ENCODE measurements at places on chromosomes 1 and 21.

GRCh38 chr1:191320062-191320461 is 838.2 kb upstream of the RGS18 start:
- peak; percentile 76 for DNase-seq

GRCh38 chr1:163922743-163923201 is 601.0 kb downstream of the NUF2 start:
- DNase-seq, result no peak

DNA sequence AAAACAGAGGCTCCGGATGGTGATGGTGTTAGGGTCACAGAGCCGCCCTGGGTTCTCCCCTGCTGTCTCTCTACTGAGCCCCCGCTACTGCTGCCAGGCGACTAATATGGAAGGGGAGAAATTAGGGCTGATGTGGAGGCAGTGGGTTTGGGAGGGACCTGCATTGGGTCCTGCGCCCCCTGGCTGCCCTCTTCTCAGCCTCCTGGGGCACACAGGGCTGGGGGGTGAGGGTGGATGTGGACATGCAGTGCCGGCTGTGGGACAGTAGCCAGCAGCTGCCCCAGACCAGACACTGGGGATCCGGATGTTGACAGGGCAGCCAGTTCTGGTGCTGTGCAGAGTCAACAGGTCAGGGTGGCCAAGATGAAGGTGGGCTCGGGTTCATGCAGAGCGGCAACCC is 1.5 kb upstream of the CLCNKB start:
- DNase-seq, result no peak

DNA sequence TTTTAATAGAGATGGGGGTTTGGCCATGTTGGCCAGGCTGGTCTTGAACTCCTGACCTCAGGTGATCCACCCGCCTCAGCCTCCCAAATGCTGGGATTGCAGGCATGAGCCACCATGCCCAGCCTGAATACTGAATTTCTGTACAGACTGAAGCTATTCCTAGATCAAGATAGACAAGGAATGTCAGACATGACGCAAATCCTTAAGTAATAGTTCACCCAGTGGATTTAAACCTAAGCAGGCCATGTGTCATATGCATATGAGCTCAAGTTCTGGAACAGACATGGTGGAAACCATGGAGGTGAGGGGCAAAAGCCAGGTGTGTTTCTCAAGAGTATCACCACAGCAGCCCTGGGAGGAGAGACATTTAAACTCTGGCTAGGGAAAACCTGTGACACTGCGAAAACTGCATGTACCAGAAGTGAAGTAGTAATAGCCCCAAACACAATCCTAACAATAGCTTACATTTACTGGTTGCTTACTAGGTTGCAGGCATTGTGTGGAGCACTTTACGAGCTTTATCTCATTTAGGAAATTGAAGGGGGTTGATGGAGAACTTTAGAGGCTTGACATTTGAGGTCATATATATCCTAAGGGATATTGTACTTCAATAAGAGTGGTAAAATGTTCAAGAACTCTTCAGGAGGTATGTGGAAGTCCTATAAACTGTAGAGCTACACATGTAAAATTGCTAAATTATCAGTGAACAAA is 31.7 kb upstream of the MAN1A2 start:
- DNase-seq, result no peak

GRCh38 chr21:34363733-34364132 is at the start of gene KCNE2:
TSS of gene KCNE2 (plus strand) at chr21:34364006. CDS start at chr21:34370479, 6,473 bp downstream.
- no peak for DNase-seq

- DNase-seq, result no peak
Measured at GRCh38 chr21:38645282-38645681, 147.0 kb upstream of the ERG start.

DNA sequence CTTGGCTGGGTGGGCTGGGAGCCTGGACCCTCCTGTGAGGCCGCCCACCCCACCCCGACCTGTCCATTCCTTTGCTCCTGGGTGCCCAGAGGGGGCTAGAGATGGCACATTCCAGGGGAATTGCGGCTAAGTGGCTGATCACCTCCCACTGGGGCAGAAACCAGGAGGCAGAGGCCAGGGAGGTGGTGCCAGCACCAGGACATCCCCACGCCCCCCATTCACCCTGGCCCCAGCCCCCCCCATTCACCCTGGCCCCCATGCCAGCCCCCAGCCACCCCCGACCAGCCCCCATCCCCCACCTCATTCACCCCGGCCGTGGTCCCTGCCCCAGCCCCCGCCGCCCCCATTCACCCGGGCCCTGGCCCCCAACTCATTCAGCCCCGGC is 6.2 kb downstream of the C1QTNF12 start:
- no peak for DNase-seq

DNA sequence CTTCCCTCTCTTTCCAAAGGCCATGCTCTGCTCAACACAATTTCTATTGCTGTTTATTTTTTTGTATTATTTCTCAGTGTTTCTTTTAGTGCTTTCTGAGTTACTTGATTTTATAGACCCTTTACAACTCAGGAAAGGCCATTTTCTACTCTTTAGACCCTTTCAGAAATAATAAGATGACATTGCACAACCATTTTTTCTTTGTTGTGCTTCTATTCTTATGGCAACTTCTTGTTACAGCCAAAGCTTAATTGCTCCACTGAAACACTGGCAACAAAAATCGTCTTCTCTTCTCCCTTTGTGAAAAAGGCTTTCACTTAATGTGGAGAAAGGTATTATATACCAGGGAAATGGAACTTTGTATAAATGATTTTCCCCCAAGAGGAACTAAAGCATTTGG is 39.0 kb upstream of the SAMSN1 start:
- DNase-seq, result no peak

GRCh38 chr1:23777979-23778814 is at the start of gene PITHD1:
TSS of gene PITHD1 (plus strand) at chr1:23778418. CDS start at chr1:23778516, 98 bp downstream.
- peak; percentile 93 for DNase-seq

DNA sequence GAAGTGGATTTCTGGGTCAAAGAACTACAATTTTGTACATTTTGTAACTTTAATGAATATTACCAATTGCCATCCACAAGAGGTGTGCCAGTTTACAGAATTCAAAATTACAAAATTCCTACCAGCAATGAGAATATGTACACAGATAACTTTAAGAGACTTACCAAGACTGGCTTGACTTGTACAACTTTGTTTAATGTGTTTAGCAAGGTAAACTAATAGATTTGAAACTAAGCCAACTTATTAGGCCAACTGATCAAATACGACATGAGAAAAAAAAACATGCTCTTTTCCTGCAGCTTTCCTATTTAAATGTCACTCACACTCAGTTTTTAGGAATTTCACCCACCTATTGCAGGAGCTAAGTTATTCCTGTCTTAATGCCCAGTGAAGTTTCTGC is 11.4 kb downstream of the EXOC8 start:
- no peak for DNase-seq

DNA sequence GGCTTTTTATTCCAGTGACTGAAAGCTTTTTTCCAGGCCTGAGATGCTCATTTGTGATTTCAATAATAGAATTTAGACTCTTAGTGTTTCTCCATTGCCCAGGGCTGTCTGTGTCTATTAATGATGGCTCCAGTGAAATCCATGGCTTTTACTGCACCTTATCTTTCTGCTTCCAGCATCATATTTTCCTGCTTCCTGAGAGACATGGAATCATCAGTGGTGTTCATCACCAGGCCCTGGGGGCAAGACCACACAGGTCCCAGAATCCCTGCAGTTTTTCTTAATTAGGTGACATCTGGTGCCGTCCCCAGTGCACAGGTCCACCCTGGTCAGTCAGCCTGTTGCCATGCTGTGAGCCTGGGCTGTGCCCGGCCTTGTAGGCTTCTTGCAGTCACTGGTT is 15.5 kb downstream of the NT5C1A start:
- no peak for DNase-seq

DNA sequence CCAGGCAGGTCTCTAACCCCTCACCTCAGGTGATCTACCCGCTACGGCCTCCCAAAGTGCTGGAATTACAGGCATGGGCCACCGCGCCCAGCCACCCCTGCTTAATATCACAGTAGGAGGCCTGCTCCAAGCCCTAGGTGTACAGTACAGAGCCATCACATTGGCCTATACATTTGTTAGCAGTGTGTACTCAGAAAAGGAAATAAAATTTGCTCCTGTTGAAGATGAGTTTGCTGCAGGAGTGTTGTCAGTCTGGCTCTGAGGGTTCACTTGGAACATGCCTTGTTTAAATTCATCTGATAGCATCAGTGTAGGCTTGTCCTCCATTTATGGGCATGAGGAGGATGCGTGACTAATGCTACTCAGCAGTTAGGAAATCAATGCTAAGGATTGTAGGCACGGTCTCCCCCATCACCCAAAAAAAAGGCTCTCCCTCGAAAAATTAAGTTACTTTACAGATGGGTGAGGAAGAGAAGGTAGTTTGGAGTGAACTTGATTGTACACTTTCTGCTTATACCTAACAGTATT is 4.6 kb upstream of the ENAH start:
- no peak for DNase-seq

- DNase-seq, result no peak
Measured at GRCh38 chr1:24465099-24465498, 37.5 kb upstream of the RCAN3 start.

DNA sequence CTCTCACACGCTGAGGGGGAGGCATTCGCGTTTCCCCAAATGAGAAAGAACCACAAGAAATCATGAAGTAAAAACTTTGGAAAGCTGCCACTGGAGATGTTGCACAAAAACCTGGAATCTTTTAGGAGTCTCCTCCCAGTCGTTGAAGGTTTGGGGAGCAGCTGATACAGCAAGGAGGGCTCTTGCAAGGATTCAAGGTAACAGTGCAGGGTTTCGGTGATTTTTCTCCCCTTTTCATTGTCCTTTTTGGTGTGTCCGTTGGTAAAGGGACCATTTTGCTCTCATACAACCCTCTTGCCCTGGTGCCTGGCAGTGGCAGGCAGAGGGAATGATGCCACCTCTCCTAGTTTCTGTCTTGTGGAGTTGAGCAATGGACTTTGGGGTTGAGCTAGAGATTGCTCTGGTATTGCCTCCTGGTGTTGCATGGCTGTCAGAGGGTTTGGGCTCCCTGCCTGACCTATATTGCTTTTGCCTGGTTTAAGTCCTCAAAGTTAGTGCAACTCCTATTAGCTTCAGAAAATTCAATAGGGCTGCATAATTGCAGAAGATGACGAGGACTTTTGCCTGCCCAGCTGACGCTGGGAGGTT is 872 bp downstream of the BRINP2 start:
- no peak for DNase-seq

- DNase-seq, result no peak
Measured at GRCh38 chr1:170669107-170669445, 5.1 kb downstream of the PRRX1 start.

- no peak for DNase-seq
Measured at GRCh38 chr1:215905493-215906115, 338.5 kb downstream of the KCTD3 start.

GRCh38 chr1:207020709-207021107 is 11.8 kb downstream of the C1orf116 start:
- DNase-seq, result no peak

GRCh38 chr1:53987880-53988279 is 30.1 kb downstream of the LDLRAD1 start:
- no peak for DNase-seq

DNA sequence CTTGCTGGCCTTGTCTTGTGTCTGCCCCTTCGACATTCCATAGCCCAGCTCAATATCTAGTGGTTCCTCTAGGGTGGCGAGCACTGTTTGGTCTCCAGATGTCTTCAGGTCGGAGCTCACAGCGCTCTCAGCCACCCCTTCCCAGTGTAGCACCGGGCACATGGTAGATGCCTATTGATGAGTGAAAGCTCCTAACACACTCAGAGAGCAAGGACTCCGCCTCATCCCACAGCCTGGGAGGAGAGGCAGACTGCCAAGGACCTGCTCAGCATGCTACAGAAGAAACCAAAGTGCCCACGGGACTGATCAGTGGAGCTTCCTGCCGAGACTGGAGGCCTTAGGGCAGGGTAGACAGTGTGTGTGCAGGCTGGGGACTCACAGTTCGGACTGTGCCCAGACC is 10.9 kb downstream of the PCSK9 start:
- peak; percentile 34 for DNase-seq

- DNase-seq, result no peak
Measured at GRCh38 chr1:230821346-230821745, 47.0 kb downstream of the C1orf198 start.

- DNase-seq, result no peak
Measured at GRCh38 chr1:178933709-178934490, 63.0 kb upstream of the ANGPTL1 start.

DNA sequence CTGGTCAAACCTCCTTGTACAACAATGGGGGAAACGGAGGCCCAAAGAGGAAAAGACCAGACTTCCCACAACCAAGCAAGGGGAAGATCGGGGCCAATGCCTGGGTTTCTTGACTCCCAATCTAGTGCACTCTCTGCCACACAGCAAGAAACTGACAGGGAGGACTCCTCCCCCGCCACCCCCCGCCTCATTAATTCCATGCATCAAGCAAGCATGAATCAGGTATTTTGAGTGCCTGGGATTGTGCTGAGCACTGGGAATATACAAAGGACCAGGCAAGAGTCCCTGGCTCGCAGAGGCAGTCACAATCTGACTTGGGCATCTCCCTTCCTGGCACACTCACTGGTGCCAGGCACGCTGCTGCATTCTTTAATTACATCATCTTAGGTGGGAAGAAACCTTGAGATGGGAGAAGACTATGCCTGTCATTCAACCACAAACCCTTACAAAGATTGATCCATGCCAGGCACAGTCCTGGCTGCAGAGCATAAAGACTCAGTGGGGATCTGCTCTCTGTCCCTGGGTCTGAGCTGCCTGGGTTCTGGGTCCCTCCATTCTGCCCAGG is 4.4 kb upstream of the KCNC4 start:
- DNase-seq, result no peak

DNA sequence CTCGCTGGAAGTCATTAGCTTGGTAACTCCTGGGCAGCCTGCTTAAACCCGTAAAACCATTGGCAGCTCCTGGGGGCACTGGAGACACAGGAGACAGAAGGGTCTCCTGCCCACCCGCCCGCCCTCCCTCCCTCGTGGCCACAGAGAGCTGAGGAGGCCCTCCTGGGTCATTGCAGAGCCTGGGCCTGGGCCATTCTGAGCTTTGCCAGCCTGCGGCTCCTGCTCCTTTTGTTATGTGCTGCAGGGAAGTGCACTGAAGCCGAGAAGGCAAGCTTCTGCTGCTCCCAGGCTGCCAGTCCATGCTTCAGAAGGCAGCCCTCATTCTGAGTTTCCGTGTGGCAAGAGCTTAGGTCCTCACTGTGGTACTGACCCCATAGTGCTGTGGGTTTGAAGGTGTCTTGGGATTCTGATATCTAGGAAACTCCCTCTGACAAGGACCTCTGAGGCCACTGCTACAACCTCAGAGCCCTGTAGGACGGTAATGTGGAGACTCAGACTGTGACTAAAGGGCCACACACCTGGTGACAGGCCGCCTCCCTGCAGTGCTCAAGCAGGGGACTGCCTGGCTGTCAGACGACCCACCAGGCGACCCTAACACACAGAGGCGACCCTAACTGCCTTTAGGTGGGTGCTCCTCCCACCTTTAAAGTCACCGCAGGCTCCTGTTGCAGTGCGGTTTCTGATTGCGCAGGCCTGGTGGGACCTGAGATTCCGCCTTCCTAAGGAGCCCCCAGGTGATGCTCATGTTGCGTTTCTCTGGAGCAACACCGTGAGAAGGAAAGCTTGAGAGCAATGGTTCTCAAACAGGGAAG is 118.7 kb downstream of the IER5 start:
- DNase-seq, result no peak

Measured in NCI-H2171 (cell line).